Stimulated activated CD8-positive, alpha-beta memory T cell treated with anti-CD3 and anti-CD28 coated beads, Interleukin-2, amount 100 ng/mL, for 48 hours (primary cell): ENCODE measurements at places on chromosomes 3 and 15.

DNA sequence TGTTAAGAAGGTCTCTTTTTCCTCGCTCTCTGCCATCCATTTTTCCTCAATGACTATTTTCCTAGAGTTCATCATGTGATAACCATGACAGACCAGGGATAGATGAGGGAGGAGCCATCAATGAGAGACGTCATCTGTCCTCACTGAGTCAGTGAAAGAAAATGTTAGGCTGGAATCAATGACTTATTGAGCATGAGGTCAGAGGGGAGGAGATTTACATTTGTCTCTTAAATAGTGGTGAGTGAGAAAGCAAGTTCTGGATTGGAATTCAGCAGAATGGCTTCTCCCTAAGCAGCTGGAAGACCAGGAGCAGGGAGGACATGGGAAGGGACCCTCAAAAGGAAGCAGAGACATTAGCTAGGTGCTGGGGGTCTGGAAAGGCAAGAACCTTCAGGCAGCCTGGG is 28.2 kb upstream of the USP3 start:
- DNase-seq, result no peak

DNA sequence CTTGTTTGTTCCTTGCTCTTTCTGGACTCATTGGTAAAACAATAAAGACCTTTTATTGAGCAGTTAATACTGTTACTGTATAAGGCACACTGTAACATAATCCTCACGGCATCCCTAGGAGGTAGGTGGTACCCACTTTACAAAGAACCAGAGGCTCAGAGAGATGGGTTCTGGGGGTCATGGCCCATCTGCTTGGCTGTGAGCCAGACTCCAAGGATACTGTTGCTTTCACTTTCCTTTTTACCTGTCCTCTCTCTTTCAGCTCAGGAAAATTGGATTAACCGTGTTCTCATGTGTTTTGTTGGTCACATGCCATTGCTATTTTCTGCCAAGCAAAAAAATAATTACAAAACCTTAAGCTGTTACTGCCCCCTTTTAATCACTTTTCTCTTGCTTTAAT is 34.8 kb upstream of the FILIP1L start:
- no peak for DNase-seq

DNA sequence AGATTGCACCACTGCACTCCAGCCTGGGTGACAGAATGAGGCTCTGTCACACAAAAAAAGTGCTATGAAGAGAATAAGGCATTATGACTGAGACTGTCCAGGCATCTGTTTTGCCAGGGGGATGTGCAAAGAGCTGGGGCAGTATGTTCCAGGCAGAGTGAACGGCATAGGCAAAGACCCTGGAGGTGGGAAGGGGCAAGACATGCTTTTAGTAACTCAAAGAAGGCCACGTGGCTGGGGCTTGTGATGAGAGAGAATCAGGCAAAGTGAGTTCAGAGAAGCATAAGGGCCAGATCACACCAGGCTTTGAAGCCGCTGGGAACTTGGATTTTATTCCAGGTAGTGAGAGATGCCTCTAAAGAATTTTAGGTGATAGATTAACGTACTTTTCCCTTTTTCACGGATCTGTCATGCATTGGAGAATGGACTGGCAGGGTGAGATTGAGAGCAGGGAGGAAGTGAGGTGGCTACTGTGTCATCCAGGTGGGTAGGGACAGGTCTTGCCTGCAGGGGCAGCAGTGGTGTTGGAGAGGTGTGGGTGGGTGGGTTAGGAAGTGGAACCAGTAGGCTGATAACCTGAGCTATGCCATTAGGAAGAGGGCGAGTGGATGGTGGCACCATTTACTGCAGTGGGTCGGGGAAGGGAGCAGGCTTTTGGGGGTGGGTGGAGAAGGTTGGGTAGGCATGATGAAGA is 31.7 kb downstream of the ATP2B2 start:
- no peak for DNase-seq

GRCh38 chr3:22996920-22997571 is 206.1 kb upstream of the UBE2E2 start:
- DNase-seq, result no peak

GRCh38 chr15:85872125-85872524 is 77.4 kb upstream of the KLHL25 start:
- no peak for DNase-seq

GRCh38 chr3:123305192-123305591 is 103.4 kb downstream of the SEC22A start:
- DNase-seq, result no peak

DNA sequence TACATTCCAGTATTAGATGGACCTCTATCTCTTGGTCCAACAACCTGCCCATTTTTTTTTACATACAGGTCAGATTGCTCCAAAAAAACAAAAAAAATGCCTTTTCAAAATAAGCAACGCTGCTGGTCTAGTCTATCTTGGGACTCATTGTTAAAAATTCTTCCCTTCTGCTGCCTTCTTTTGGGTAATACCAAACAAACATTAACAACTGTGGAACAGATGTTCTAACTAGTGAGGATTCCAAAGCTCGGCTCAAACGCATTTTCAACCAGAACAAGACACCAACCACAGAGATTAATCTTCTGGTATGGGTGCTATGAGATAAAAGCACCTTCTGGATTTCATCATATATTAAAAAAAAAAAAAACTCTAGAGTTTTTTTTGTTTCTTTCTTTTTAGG is 24.7 kb downstream of the ARHGAP31 start:
- DNase-seq, result no peak

DNA sequence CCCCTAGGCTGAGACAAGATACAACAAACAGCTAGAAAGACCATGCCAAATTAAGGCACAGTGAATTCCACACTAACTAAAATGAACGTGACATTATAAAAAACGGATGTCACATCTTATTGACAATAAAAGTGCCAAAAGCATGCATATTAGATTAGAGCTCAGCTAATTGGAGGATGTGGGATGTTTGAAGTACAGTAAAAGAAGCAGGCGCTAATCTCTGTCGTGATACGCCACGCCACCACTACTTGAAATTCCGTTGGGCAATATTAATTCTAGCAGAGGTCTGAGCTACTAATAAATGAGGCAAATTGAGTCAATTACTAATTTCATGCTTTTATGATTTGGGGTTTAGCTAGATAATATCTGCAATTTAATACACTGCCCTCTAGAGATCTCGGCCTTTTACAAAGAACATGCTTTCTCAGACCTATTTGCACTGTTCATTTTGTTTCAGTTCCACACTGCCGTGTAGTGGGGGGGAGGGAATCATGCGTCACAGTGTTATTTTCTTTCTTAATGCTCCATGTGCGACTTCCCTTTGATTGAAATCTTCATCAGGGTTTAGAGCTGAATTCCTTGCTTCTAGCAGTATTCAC is 52.9 kb upstream of the ROBO2 start:
- DNase-seq, result no peak

DNA sequence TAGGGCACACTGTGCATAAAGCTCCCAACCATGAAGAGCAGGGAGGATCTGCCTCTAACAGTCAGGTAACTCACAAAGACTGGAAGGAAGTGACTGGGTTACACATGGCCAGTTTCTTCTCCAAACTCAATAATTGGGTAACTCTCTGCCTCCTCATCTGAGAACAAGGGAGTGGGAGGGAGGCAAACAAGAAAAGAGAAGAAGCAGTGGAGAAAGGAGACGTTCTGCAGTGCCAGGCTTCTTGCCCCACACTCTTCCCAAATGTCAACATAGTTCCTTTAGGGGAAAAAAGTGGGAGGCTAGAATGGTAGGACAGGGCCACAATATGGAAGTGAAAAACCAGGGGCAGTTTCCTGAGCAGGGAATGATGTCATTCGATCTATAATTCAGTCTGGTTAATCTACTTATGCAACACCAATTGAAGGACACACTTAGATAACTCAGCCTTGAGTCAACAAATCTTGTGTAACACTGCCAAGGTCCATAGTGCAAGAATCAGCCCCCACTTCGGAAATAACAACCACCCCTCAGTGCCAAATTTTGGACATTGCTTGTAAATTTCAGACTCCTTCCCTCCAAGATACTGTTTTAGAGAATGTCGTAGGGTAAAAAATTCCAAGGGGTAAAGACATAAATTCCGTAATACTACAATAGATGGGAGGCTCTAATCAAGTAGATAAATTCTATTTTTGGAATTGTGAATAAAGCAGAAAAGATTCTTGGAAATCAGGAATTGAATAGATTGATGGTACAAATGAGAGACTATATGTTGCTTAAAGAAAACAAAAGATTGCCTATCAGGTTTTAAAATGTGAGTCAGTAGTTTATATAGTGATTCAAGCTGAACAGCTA is 143.0 kb downstream of the LPP start:
- DNase-seq, result no peak

DNA sequence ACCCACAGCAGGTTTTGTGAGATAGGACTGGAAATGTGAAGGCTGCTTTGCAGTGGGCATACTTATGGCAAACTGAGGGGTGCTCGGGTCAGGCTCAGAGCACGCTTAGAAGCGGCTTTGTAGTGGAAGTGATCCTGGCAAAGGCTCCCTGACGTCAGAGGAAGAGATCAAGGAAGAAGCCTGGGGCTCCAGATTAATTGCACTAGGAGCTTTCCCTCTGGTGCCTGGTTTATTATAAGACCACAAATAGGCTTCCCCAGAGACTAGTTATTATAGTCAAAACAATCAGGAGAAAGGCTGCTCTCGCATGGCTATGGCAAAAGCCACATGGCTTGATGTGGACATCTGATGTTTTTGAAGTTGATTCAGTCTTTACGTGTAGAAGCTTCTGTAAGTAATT is 515.1 kb downstream of the GABRG3 start:
- no peak for DNase-seq

DNA sequence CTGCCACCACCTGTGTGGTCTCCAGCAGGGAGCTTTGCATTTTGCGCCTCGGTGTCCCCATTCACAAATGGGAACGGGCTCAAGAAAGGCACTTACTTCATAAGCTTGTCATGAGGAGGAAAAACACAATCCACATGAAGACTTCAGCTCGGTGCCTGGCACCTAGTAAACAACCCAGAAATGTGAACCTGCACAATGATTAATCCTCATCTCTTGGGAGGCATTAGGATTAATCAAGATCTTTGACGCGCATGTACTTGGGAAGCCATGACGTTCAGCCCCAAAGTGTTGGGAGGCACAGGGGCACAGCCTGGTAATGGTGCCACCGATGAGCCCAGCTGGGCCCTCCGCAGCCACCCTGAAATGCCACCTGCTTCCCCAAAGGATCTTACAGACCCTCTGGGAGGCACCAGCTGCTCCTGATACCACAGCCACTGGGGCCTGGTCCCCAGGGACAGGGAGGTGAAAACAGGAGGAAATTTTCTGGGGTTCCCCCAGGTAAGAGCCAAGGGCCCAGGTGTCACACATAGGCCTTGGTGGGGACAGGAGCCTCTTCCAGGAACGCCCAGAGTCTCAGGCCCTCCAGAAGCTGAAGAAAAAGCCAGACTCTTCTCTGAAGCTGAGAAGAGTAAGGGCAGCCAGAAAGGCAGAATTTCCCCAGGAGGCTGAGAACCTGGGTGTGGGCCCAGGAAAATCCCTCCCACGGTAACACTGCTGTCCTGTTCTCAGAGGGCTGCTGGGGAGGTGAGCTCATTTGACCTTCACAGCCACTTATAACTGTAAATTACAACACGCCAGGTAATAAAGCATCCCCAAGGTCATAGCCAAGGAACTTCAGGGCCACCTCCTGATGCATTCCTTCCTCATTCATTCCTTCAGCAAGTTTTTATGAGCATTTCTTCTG is 507.5 kb downstream of the SHQ1 start:
- no peak for DNase-seq

DNA sequence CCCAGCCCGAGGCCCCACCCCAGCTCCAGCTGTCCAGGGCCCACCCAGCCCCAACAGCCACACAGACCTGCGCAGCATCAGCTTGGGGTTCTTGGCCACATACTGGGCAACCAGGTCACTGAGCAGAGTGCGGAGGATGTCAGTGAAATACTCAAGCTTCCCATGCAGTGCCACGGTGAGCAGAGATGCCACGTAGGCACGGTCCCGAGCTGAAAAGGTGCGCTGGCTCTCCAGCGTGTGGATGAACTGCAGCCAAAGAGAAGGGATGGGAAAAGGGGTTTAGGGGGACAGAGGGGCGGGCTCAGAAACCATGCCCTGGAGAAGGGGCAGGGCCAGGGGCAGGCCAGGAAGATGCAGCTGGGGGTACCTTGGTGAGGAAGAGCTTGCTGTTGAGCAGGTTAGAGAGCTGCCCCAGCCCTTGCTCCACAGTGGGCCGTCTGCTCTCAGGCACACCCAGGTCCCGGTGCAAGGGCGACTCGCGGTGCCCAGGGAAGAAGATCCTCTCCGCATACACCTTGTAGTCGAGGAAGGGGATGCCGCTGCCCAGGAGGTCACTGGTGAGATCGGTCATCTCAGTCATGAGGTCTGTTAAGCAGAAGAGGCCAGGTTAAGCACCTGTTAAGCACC is 17.4 kb downstream of the PLXNB1 start:
- no peak for DNase-seq

- no peak for DNase-seq
These were observed 6.8 kb upstream of the MTHFS start for GRCh38 chr15:79903626-79904025.

- DNase-seq, result no peak
These were observed 717 bp downstream of the PXK start for GRCh38 chr3:58333206-58334012.

DNA sequence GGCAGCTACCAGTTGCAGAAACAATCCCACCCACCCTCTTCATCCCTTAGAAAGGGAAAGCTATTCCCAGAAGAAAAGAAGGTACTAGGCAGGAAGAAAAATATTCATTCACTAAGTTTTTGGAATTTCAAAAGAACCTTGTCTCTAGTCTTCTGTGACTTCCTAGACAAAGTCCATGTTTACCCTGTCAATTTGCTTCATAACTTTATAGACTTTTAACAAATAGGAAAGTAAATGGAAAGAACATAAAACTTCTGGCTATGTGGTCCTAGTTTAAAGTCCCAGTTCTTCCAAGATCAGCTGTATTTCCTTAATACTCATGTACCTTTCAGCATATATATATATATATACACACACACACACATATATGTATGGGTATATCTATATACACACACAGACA is 143.7 kb upstream of the SNTN start:
- DNase-seq, result no peak

- DNase-seq, result no peak
These were observed 15.5 kb downstream of the MAPKAPK3 start for GRCh38 chr3:50632450-50632849.

DNA sequence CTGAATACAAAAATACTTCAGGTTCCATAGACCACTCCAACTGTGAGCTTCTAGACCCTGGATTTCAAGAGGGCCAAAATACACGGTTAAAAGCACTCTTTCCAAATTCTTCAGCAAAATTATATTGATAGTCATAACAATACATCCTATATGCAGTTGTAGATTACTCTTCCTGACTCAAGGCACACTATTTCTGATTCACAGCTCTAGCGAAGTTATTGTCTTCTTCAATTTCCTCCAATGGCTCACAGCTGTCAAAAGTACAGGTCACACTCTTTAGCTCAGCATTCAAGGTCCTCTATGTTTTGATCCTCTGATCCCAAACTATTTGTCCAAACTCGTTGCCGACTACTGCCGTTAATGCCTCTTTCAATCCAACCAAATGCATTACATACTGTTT is 13.5 kb upstream of the CCDC80 start:
- no peak for DNase-seq

GRCh38 chr3:139120086-139121056 is 75.7 kb upstream of the PRR23C start:
- DNase-seq, result no peak

DNA sequence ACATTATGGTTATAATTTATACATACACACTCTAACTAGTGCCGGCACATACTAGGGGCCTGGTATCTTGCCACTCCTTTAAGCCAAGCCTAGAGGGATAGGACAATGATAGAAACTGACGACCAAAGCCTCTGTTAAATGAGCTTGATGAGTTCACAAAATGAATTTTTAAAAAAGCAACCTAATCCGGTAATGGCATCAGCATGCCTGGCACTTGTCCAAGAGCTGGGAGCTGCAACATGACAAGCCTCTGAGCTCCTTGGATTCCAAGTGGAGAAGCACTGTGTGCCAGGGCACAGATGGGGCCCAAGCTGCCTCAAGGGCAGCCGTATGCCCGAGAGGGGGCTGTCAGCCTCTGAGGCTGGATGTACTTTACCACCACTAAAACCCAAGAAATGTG is 9.7 kb downstream of the ETV5 start:
- no peak for DNase-seq
